Activated T-helper 1 cell treated with anti-CD3 and anti-CD28 coated beads, Interleukin-2, amount 50 U/mL, for 16 hours (primary cell): ENCODE measurements at places on chromosomes 1 and 21.

GRCh38 chr1:25196830-25197229 is 35.5 kb downstream of the SYF2 start:
- DNase-seq, result no peak

GRCh38 chr21:21146587-21147373 is 148.6 kb downstream of the NCAM2 start:
- no peak for DNase-seq

GRCh38 chr21:42740405-42740909 is 87.0 kb downstream of the PDE9A start:
- DNase-seq, result no peak

- DNase-seq, result no peak
These were observed 2.4 kb downstream of the NPHP4 start for GRCh38 chr1:5989731-5990271.

DNA sequence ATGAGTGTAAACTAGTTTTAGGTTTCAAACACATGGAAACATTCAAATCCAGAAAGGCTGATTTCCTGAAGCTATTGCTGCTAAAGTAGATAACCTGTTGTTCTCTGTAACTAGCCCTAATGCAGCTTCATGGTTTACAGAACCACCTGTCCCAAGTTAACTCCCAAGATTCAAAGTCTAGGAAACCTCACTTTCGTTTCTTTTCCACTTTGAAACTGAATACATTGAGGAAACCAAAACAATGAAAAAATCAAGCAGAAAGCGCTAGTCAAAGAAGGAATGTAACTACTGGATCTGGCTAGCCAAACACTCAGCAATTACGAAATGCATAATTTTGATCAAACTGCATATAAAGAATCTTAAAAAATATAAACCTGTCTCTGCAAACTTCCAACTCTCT is 17.8 kb downstream of the SLC16A1 start:
- no peak for DNase-seq
